ENCODE measurements at places on chromosomes 2 and 18. TPM values are rescaled to one million over a fixed set of nuclear protein-coding genes. Genes with fewer than 3 reads are reported as not detected.

Gene EGR4
- polyA plus RNA-seq, result not detected

Gene MRPS5
- 65.1 TPM for polyA plus RNA-seq

Gene CPS1
- 3.2 TPM for polyA plus RNA-seq

Gene IL36B
- polyA plus RNA-seq, result not detected

Gene NAT8
- 1.00 TPM for polyA plus RNA-seq

Gene REG1B
- not detected for polyA plus RNA-seq

Gene SPHKAP
- 8.5 TPM for polyA plus RNA-seq

Gene FEV
- polyA plus RNA-seq, result 0.14 TPM

Gene ACVR1C
- polyA plus RNA-seq, result 1.0 TPM

Gene POTEC
- polyA plus RNA-seq, result 0.08 TPM

Gene PLGLB2
- 3.7 TPM for polyA plus RNA-seq

Gene CNDP1
- 1.3 TPM for polyA plus RNA-seq

Gene EN1
- polyA plus RNA-seq, result 1.0 TPM

Gene POMC
- 4.9 TPM for polyA plus RNA-seq
